ENCODE measurements at places on chromosomes 3 and 15. TPM values are rescaled to one million over a fixed set of nuclear protein-coding genes. Genes with fewer than 3 reads are reported as not detected.

- no peak for DNase-seq
Observed at GRCh38 chr3:178618896-178619295, 82.7 kb downstream of the KCNMB2 start.

GRCh38 chr3:197283045-197283444, 15.4 kb downstream of the DLG1 start:
- DNase-seq = no peak

DNA sequence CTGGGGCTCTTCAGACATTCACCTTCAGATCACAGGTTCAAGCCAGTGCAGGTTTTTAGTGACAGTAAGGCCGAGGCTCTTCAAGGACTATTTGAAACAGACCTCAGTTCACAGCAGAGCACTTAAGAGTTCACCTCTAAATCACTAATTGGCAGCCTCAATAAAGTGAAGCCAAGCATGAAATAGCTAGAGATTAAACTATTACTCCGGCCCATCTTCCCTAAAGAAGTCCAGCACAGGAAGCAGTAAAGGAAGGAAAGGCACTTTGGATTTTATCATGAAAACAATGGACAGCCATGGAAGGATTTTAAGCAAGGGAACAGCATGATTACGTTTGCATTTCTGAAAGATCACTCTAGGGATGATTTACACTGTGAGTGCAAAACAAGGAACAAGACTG, 27.6 kb upstream of the ARL6 start:
- DNase-seq = no peak

DNA sequence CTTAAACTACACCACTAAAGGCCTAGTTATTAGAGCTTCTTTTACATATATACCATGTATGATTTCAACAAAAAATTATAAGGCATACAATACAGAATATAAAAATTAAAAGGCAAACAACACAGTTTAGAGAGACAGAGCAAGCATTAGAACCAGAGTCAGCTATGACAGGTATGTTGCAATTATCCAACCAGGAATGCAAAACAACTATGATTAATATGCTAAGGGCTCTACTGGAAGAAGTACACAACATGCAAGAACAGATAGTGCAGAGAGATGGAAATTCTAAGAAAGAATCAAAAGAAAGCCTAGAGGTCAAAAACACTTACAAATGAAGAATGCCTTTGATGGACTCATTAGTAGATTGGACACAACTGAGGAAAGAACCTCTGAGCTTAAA, 39.6 kb downstream of the CCDC54 start:
- no peak for DNase-seq

Gene ACKR2
- total RNA-seq = 0.20 TPM

- no peak for DNase-seq
Observed at GRCh38 chr3:65716071-65716751, 322.5 kb downstream of the MAGI1 start.

Gene CCDC33
- total RNA-seq = not detected

Gene PAQR9
- total RNA-seq = not detected

DNA sequence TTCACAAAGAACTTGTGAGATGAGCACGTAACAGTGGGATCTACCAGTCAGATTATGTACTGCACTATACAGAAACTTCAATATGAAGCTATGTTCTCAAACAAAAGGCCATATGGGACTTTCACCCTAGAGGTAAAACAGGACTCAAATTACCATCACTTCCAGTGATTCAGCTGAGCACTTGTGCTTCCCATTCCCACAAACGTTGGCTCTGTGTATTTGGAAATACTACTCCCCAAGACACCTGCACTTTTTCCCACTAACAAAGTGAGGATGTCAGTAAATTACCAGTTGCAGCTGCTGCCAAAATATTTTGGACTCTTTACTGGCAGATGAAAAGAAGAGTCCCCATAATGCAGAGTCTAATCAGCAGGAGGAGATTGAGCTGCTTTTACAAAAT, 1570.1 kb downstream of the SI start:
- DNase-seq = no peak

GRCh38 chr15:89444241-89445225, 51.9 kb downstream of the RHCG start:
- no peak for DNase-seq

Gene RTP1
- not detected for total RNA-seq

- peak; percentile 62 for DNase-seq
Observed at GRCh38 chr3:177597311-177598096, 400.2 kb upstream of the TBL1XR1 start.

- DNase-seq = no peak
Observed at GRCh38 chr3:14460342-14461005, 58.1 kb downstream of the SLC6A6 start.

DNA sequence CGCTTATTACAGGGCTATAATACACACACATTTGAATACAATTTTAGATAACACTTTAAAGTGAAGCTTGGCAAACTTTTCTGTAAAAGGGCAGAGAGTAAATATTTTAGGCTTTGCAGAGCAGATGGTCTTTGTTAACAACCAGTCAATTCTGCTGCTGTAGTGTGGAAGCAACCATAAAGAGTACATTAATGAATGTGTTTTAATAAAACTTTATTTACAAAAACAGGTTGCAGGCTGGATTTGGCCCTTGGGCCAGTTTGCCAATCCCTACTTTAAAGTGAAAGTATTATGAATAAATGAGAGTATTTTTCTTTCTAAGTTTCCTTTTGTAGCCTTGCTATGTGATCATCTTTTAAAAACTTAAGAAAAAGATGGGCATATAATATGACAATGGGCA, 20.7 kb upstream of the ANKRD34C start:
- no peak for DNase-seq

DNA sequence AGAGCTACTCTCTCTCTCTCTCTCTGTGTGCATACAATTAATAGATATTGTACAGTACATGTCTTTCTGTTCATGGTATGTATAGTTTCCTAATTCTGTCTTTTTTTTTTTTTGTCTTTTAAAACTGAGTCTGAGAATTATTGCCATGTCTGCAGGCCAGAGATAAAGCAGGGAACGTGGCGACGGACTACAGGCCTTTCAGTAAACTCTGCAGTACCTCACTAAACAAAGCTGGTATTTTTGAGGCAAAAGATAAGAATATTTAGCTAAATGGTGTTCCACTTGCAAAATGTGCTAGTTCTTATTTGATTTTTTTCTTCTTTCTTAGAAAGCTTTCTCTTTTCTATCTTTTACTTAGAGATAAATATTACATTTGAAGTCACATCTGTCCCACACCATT, 44.0 kb upstream of the EHHADH start:
- DNase-seq = no peak

Gene SHC4
- 5.7 TPM for total RNA-seq

GRCh38 chr3:152865668-152866245, 30.8 kb downstream of the P2RY1 start:
- no peak for DNase-seq

Gene DPH3
- total RNA-seq = 31.7 TPM

DNA sequence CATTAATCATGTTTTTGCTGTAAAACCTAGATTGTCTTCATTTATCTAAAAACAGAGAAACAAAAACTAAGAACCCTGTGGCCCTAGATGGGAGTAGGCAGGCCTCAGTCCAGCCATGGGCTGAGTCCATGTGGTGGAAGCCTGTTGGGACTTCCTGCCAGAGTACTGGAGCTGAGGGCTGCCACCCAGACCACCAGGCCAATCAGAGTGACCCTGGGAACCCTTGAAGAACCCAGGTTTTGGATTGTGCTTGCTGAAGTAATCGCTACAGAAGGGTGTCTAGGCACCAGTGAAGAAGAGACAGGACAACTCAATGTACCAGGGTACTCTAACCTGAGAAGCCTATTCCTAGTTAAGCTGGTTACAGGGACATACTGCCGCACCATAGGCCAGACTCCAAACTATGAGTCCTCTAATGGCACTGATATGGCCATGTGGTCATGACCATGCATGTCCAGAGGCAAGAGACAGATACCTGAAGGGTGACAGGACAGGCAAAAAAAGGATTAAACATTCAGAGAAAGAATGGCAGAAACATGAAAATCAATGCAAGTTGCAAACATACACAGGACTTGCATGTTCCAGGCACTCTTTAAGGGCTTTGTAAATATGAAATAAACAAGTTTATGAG, 12.9 kb downstream of the CSRNP1 start:
- no peak for DNase-seq

GRCh38 chr3:161393803-161394202, 22.5 kb upstream of the SPTSSB start:
- no peak for DNase-seq

DNA sequence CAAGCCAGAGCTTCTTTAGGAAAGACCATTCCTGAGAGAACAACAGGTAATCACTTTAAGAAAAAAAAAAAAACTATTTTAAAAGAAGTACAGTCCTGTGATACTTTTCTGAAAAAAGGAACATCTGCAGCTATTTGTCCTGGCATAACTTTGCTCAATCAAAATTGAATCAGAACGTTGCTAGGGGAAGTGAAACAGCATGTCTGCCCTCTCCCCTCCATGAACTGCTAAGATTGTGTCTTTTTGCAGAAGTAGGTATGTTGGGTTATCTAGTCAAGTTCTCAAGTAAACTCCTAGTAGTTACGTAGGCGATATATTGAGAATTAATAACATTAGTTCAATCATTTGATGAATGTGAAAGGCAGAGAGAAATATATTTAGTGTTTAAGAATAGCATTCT, 1013.3 kb downstream of the TUSC7 start:
- DNase-seq = no peak

Gene MUSTN1
- 0.79 TPM for total RNA-seq

Gene CMTM8
- 3.3 TPM for total RNA-seq

DNA sequence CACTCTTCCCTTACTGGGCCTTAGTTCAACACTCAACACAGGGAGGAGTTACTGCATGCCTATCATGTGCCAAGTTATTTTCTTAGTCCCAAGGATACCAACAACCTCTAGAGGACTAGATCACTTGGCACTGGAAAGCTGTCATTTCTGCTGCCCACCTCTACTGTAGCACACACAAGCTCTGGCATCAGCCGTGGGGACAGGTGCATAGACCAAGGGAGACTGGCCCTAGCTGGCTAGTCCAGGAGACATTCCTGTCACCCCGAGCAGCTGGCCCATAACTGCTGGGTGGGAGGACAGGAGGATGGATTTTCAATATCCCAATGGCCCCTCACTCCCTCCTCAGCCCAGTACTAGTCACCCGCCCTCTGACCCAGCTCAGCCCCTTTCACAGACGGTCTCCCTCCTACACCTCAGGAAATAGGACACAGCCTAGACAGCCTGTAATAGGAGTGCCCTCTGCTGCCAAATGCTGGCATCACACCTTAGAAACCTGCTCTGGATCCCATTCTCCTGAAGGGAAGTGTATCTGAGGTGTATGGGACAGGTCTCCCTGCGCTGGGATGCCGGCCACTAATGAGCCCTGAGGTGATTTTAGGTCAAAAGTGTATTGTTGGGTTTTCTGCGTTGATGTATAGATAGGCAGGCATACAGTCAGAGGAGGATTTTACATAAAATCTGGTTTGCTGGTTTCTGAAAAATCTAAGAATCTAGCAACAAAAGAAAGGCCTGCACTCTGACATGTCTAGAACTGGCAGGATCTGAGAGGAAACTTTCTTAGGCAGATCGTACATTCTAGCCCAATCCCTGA, 3.4 kb upstream of the DZIP1L start:
- DNase-seq = no peak

- DNase-seq = no peak
Observed at GRCh38 chr15:62734706-62735105, 307.8 kb upstream of the TPM1 start.

DNA sequence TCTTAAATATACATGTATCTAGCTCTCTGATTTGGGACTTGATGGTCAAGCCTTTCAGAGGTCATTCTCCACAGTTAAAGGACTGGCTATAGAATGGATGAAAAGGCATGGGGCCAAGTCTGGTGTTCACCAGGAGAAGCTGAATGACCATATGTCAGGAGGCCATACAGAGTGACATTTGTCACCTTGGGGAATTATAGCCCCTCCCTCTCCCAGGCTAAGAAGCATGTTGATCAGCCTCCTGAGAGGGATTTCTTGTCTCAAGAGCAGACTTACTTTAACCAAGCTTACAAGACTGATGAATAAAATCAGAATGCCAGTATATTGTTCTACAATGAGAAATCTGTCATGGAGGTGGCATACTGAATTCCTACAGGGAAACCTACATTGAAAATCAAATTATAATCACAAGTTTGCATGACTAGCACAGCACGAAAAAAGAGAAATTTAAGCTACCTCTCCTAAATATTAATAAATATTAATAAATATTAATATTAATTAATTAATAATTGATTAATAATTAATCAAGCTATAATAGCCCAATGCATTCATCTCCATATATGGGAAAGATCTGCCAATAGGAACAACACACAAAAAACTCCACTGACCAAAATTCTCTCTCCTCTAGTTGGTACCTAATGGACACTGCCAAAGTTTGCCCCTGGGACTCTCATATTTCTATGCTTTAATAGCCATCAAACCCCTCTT, 47.3 kb downstream of the ATP8B4 start:
- no peak for DNase-seq

DNA sequence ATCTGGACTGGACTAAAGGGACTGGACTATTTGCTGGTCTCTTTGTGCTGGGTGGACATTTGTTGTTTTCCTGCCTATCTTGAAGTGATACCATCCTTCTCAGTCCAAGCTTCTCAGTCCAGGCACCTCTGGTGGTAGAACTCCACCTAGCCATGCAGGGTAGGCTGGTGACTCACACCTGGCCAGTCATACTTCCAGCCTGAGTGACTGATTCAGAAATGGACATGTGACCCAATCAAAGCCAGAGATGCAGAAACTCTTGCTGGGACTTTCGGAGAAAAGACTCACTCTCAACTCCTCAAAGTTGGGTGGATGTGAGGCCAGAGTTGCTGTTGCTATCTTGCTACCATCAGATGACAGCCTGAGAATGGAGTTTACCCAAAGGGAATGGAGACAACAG, 5.6 kb upstream of the ASB14 start:
- DNase-seq = no peak

DNA sequence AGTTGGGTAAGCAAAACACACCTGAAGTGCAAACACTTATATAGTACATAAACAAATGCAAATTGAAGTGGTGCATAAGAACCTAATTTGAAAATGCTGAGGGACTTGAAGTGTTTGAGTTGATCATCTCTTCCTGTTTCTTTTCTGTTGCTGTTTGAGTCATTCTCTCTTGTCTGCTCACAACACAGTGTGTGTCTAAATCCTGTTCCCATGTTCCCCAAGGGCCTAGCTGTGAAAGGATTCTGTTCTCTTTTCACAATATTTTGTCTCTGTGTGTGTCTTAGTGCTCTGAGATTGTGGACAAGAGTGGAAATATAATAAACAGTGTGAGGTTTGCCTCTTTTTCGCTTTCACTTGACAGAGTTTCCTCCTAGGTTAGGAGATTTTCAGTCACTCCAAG, 6.1 kb downstream of the CD96 start:
- DNase-seq = no peak

- DNase-seq = no peak
Observed at GRCh38 chr3:116000311-116000710, 377.0 kb downstream of the GAP43 start.

Data from CD8-positive, alpha-beta memory T cell (primary cell).